Activated CD4-positive, alpha-beta T cell treated with anti-CD3 and anti-CD28 coated beads, Interleukin-10, Interleukin-2, amounts not matched to agents 100 ng/mL and 50 ng/mL, durations not matched to agents 16 hours and 8 hours (primary cell): ENCODE measurements at places on chromosomes 3 and 15.

- DNase-seq, result no peak
Measured at GRCh38 chr3:123072152-123072551, 5.3 kb downstream of the PDIA5 start.

DNA sequence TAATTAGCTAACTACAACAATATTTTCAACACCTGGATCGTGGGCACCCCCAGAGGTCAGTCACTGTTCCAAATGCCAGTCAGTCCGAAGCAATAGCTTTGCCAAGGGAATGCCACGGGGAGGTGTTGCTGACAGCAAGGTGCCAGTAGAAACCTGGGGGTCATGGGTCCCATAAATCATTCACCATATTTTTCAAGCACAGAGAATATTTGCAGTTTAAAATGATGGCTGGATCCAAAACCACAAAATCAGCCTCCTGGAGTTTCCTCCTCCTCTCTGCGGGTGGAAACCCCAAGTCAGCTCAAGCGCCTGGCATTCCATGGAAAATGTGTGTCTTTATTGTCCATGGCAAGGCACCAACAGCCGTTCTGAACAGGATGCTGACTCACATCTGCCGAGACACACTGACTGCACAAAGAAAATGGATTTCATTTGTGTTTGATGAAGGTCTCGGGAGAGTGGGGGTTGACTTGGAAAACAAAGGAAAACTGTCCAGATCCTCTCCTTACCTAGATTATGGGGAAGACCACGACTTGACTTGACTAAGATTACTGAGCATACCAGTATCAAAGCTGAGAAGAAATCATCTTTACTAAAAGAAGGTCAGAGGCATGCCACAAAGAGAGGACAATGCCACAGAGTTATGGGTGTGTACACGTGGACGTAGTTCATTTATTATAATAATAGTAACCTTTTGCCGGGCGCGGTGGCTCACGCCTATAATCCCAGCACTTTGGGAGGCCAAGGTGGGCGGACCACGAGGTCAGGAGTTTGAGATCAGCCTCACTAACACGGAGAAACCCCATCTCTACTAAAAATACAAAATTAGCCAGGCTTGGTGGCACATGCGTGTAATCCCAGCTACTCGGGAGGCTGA lies 26.4 kb downstream of the ANXA2 start:
- DNase-seq, result peak; percentile 25

- DNase-seq, result peak; percentile 93
Measured at GRCh38 chr15:43826508-43827341, at the start of gene WDR76. WDR76 (plus strand) TSS chr15:43827002; CDS start chr15:43827033, 31 bp downstream.

DNA sequence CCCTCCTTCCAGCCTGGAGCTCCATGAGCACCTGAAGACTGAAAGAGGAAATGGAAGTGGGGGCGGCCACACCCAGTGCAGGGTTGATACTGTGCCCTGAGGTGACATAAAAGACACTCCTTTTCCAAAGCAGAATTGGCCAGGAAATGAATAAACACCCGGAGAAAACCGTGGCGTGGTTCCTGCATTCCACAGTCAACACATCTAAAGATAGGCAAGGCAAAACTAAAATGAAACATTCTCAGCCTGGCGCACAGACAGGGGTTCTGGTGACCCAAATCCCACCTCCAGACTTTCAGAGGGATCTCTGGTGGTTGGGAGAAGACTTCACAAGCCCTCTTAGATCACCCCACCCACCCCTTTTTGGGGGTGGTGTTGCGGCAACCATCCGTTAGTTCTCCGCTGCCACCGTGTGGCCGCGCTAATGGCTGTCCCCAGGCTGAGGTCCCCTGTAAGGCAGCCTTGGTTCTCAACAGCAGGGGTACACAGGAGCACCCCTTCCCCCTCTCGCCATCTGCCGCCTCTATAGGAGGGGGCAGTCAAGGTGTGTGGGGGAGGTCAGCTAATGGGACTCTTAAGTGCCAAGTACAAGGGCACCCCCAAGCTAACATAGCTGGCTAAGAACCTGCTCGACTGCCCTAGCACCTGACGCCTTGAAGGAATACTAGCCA lies 2.5 kb upstream of the MST1R start:
- peak; percentile 42 for DNase-seq

GRCh38 chr3:145698250-145698649 lies 462.7 kb downstream of the PLOD2 start:
- DNase-seq, result no peak

DNA sequence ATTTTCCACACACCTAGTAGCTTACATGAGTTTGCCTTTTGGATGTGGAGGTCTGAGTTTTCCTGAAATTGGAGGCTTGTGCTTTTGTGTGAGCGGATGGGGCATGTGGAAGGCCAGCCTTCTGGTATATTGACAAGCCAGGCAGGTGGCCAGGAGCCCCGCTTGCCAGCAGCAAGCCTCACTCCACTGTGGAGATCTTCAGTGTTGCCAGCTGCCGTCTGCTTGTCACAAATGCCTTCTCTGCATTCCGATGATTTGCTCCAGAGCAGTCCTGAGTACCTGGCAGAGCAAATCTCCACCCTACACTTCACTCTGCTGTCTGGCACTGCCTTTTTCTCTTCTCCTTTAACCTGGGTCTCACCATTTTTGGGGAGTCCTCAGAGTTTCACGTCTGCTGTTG lies 29.1 kb upstream of the CHST2 start:
- DNase-seq, result no peak

GRCh38 chr15:82303956-82304777 lies 41.5 kb downstream of the SAXO2 start:
- DNase-seq, result no peak
